Ascending aorta (tissue), 2 donors: ENCODE measurements at places on chromosomes 3 and 15. TPM values are rescaled to one million over a fixed set of nuclear protein-coding genes. Genes with fewer than 3 reads are reported as not detected.

Gene GRK7
- total RNA-seq, result not detected

- no peaks in the 10 kb centered on the region for H3K27me3 ChIP-seq
- no peak overlapping the region for H3K27ac ChIP-seq
- no peak overlapping the region for H3K4me3 ChIP-seq
- H3K36me3 ChIP-seq, result no peaks in the 10 kb centered on the region
- DNase-seq, result no peak
Observed at GRCh38 chr3:151301787-151302186, 14.8 kb downstream of the GPR87 start.

- no peak for DNase-seq
- no peak overlapping the region for H3K4me3 ChIP-seq
- no peaks in the 10 kb centered on the region for H3K27me3 ChIP-seq
- H3K27ac ChIP-seq, result no peak overlapping the region
- no peaks in the 10 kb centered on the region for H3K4me1 ChIP-seq
Observed at GRCh38 chr15:67805008-67805665, 20.2 kb upstream of the SKOR1 start.

DNA sequence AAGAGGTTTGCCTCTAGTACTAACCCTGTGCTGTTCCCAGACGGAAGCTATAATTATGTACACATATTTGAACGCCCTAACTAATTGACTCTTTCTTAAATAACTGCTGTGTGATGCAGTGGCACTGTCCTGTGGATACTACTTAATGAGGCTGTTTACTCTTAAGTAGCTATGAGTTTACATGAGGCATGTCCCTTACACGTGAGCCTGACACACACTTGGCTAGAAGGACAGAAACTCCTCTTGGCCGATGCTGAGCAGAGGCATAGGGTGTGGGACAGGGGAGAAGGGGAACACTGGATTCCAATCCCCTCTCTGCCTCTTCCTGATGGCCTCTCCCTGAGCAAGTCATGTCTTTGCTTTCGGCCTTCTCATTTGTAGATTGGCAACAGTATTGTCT is 21.9 kb downstream of the EHD4 start:
- peaks cover 29% of the 10 kb centered on the region for H3K4me1 ChIP-seq
- H3K27me3 ChIP-seq, result no peaks in the 10 kb centered on the region
- peak overlapping the region; percentile 46 for H3K27ac ChIP-seq
